ENCODE measurements at places on chromosomes 4 and X. TPM values are rescaled to one million over a fixed set of nuclear protein-coding genes. Genes with fewer than 3 reads are reported as not detected.

Gene MAGED4
- 33.4 TPM for polyA plus RNA-seq

Gene UXT
- 114 TPM for polyA plus RNA-seq

Gene RAB41
- polyA plus RNA-seq, result not detected

Gene CCNA2
- polyA plus RNA-seq, result 14.9 TPM

Gene ANK2
- polyA plus RNA-seq, result 15.7 TPM

Gene OPN1MW2
- not detected for polyA plus RNA-seq

Gene CYLC1
- polyA plus RNA-seq, result not detected

Gene SYP
- 0.08 TPM for polyA plus RNA-seq

Gene PPEF2
- polyA plus RNA-seq, result not detected

Gene BEND4
- polyA plus RNA-seq, result 0.03 TPM

Gene RS1
- polyA plus RNA-seq, result not detected

Gene SLC6A14
- polyA plus RNA-seq, result not detected

Gene BTC
- 0.41 TPM for polyA plus RNA-seq

Gene OTC
- not detected for polyA plus RNA-seq

Gene MSX1
- 5.1 TPM for polyA plus RNA-seq

Gene PDE6B
- 0.15 TPM for polyA plus RNA-seq

Gene ARMCX2
- 66.2 TPM for polyA plus RNA-seq

Gene ZNF711
- polyA plus RNA-seq, result 0.42 TPM

Gene ZNF157
- polyA plus RNA-seq, result 0.02 TPM

Gene TMEM156
- polyA plus RNA-seq, result 0.06 TPM

Gene FAM241A
- 1.7 TPM for polyA plus RNA-seq

Gene KIAA1210
- polyA plus RNA-seq, result not detected

Gene ABCB7
- 20.8 TPM for polyA plus RNA-seq

Gene NUDT11
- 15.2 TPM for polyA plus RNA-seq

Gene CSAG3
- not detected for polyA plus RNA-seq

All from fibroblast of lung (primary cell).